ENCODE measurements at places on chromosomes 16 and 17.

DNA sequence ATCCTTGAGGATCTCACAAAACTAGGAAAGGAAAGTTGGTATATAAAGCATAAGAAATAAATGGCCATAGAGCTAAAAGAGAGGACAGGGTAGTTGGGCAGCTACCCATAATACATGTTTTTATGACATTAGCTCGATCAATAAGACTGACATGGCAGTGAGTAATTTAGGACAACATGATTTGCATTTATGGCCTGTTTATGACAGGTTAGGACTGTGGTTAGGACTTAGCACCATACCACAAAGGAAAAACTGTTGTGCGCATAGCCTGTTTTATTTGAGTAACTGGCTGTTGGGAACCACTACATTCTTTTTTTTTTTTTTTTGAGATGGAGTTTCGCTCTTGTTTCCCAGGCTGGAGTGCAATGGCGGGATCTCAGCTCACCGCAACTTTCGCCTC lies 18.0 kb upstream of the TRIM37 start:
- DNase-seq: no peak

- no peak for DNase-seq
Observed at GRCh38 chr16:58820411-58820810, 86.3 kb upstream of the GOT2 start.

GRCh38 chr17:15341385-15341849 lies at the start of gene TEKT3:
Gene TEKT3, minus strand, starts transcription at chr17:15341597. Its CDS starts 10,012 bp downstream, at chr17:15331585.
- DNase-seq: peak; percentile 48

DNA sequence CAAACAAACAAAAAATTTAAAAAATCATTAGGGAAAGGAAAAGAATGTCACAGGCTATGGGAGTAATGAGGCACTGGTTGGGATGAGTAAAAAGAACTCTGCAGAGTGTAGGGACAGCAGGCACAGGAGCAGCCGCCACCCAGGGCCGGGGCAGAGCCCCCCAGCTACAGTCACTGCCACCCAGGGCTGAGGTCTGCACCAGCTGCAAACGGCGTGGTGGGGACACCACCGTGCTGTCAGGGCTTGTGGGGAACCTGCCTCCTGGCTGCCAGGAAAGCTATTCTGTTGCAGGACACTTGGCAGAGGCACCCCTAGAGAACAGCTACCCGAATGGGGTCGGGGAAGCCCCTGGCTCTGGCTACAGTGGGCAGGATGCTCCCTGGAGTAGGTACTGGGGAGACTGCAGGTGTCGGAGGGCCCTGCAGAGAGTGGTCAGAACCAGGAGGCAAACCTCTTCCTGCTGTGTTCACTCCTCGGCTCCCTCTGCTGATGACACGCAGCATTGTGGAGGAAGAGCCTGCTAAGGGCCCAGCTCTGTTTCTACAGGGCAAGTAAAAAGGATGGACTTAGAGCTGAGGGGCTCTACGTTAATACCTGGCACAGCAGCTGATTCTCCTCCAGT lies 32.3 kb upstream of the CAPN15 start:
- DNase-seq: no peak

DNA sequence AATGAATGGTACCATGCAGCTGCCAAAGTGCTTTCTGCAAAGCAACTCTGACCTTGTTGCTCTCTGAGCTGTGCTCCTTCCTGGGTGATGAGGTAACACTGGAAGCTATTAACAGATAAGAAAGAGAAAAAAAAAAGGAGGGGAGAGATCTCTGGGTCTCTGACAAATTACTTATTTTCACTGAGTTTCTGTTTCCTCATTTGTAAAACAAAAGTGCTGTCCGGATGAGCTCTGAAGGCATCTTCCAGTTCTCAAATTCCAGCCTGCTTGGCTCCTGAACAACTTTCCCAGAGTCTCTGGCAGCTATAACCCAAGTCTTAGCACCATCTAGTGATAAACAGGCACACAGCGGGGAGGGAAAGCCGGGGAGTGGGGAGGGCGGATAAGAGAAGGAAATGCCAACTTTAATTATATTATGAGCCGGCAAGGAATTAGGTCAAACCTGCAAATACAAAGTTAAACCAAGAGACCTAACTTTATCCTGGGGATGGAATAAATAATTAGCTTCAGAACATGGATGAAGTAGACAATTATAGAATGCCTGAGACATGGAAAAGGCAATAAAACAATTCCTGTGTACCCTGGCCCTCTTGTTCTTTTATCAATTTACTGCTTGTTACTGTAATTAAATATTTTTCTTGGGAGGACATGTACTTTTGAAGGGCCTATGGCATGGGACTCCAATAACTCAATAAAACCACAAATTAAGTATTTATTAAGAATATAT lies 61.3 kb upstream of the KIFC3 start:
- no peak for DNase-seq

All from NCI-H1048 (cell line).